ENCODE measurements at places on chromosomes 11 and 22.

DNA sequence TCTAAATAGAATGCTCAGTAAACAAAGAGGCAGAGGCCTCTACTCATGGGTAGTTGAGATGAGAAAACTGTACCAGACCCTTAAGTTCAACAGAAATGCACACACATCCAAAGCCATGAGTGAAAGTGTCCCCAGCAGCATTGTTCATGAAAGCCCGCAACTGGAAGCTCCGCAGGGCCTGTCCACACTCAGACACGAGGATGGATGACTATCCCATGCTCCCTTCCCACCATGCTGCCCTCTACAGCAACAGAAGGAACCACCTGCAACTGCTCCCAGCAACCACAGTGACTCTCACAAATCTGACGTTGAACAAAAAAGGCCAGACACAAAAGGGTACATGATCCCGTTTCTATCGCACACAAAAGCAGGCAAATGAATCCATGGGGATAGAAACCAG is 76.9 kb upstream of the ANO1 start:
- DNase-seq = no peak

- no peak for DNase-seq
Measured at GRCh38 chr22:29623553-29624169, 20.2 kb downstream of the NF2 start.

- DNase-seq = no peak
Measured at GRCh38 chr22:17314487-17314886, 54.8 kb upstream of the CECR2 start.

GRCh38 chr11:88066090-88066489 is 109.2 kb downstream of the RAB38 start:
- DNase-seq = no peak

- DNase-seq = no peak
Measured at GRCh38 chr11:7973011-7973410, 7.8 kb upstream of the NLRP10 start.
